Smooth muscle cell of the umbilical artery (primary cell): ENCODE measurements at places on chromosomes 3 and 15. TPM values are rescaled to one million over a fixed set of nuclear protein-coding genes. Genes with fewer than 3 reads are reported as not detected.

The COX5A gene
- 28.2 and 43.4 TPM in 2 replicates for total RNA-seq

The TLR9 gene
- under 0.01 TPM in 1 of 2 replicates, not detected in the other for total RNA-seq

The A4GNT gene
- total RNA-seq: not detected in 2 replicates

The CPOX gene
- 37.4 and 48.8 TPM in 2 replicates for total RNA-seq

The TSC22D2 gene
- 9.5 and 18.0 TPM in 2 replicates for total RNA-seq

The CDHR4 gene
- not detected in 2 replicates for total RNA-seq
